ENCODE measurements at places on chromosomes 16 and 17. TPM values are rescaled to one million over a fixed set of nuclear protein-coding genes. Genes with fewer than 3 reads are reported as not detected.

DNA sequence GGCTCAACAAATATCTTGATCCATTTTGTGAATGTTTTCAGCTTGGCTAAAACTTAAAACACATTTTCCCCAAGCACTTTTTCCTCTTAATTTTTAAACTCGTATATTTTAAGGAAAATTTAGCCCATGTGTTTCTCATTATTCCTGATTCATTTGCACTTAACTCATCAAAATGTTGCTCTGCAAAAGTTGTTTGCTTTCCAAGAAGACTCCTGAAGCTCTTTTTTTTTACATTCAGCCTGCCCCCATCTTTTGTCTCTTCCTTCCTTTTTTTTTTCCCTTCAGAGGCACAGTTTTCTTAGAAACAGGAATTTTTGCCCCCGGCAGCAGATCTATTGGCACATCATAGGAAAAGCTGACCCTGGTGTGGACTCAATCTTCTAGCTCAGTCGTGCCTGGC lies 155.0 kb upstream of the SALL1 start:
- H3K4me1 ChIP-seq: no peaks in the 10 kb centered on the region
- H3K27ac ChIP-seq: no peak overlapping the region
- H3K36me3 ChIP-seq: no peaks in the 10 kb centered on the region
- no peak overlapping the region for H3K4me3 ChIP-seq
- no peaks in the 10 kb centered on the region for H3K27me3 ChIP-seq

Gene ITGAX
- not detected for polyA plus RNA-seq

DNA sequence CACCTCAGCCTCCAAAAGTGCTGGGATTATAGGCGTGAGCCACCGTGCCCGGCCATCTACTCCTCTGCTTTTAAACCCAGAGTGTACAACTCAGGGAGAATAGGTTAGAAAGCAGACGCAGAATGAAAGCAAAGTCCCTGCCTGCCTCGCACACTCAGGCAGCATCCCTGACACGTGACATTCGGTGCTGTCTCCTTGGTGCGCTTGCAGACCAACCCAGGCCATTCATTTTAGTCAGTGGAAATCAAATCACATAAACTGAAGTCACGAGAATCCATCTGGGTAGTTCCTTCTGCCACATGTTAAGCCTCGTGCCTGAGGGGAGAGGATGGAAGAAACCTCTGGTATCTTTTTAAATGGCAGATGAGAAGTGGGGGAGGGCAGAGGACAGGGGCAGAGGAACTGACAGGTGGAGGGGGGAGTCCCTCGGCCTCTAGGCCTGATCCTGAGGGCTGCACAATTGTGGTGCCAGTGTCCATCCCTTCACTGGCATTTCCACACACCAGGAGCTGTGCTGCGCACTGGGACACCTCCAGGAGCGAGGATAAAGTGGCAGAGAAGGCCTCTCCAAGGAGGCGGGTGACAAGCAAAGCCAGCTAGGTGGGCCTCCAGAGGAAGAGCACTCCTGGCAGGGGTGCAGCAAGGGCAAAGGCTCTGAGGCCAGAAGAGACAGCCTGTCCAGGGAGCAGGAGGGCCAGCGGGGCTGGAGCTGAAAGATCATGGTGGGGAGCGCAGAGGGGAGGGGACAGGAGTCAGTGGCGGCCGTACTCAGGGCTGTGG lies 196.3 kb downstream of the KATNIP start:
- H3K4me1 ChIP-seq: no peaks in the 10 kb centered on the region
- DNase-seq: no peak
- H3K27me3 ChIP-seq: no peaks in the 10 kb centered on the region
- H3K36me3 ChIP-seq: no peaks in the 10 kb centered on the region

Gene EMP2
- 36.2 TPM for polyA plus RNA-seq

- no peaks in the 10 kb centered on the region for H3K27me3 ChIP-seq
- H3K4me3 ChIP-seq: no peak overlapping the region
- H3K27ac ChIP-seq: no peak overlapping the region
- peak; percentile 34 for DNase-seq
- peaks cover 9% of the 10 kb centered on the region for H3K4me1 ChIP-seq
These were observed 15.5 kb upstream of the CUEDC1 start for GRCh38 chr17:57970710-57971109.

DNA sequence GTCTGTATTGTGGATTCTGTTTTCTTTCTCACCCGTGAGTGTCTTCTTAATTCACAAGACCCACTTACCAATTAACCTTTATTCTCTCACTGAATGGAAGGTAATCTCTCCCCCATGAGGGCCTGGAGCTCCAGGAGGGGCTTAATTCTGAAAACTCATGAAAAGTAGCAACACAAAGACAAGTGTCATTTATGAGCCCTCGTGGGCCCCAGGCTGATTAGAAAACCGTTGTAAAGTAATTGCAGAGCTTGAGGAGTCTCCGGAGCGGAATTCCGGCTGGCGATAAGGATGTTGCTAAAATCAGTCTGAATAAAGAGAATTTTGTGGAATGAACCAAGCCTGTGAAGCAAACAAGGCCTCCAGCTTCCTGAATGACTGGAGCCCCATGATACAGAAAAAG lies 301.5 kb downstream of the HAPSTR1 start:
- DNase-seq: no peak
- H3K4me3 ChIP-seq: no peak overlapping the region
- no peaks in the 10 kb centered on the region for H3K36me3 ChIP-seq

Gene GPR179
- not detected for polyA plus RNA-seq

Measured in fibroblast of lung (primary cell).